ENCODE measurements at places on chromosomes 1 and 21.
A peak's percentile ranks its signal among the peaks of the same experiment; 100 is the strongest.

DNA sequence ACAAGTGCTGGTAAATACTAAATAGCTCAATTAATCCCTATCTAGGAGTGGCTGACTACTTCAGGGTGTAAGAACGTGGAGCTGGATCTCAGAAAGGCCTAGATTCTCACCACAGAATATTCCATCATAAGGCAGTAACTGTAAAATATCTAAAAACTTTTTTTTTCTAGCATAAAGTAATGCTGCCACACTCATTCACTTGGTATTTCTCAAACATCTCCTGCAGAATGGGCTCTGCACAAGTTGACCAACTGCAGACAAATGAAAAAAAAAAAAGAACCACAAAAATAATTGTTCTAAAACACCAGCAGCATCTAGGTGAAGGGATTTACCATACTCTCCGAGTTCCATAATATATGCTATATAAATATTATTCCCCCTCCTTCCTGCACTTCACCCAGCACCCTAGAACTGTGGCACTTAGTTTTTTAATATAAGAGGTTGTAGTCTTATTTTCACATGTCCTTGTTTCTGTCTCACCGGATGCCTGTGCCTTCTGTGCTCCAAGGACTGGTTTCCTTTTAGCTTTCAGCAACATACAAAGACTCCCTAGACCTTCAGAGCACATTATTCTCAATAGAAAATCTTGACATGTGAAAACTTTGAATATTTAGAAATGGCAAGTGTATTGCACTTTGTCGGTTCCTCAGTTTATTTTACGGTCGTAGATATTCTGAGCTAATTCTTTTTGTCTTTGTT is 8.9 kb downstream of the VSIG8 start:
- no peak for DNase-seq

- no peak for DNase-seq
These were observed 86.6 kb upstream of the DPH5 start for GRCh38 chr1:101112051-101112780.

GRCh38 chr1:58805716-58806571 is 22.1 kb upstream of the JUN start:
- no peak for DNase-seq

GRCh38 chr1:219223496-219223895 is 49.8 kb downstream of the LYPLAL1 start:
- no peak for DNase-seq

DNA sequence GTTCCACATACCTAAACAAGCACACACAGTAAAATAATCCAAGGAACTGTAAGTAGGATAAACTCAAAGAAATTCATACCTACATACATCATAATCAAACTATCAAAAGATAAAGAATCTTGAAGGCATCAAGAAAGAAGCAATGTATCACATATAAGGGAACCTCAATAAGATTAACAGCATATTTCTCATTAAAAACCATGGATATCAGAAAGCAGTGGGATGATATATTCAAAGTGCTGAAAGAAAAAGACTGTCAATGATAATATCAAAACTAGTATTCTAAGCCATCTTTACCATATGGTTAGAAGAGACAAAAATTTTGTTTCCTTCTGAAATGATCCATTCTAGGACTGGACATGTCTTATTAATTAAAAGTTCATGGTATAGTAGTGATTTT is 37.1 kb upstream of the ADAM30 start:
- no peak for DNase-seq

- DNase-seq = no peak
These were observed 271.6 kb upstream of the KAZN start for GRCh38 chr1:14326857-14327256.

- no peak for DNase-seq
These were observed 103.0 kb downstream of the KCNJ15 start for GRCh38 chr21:38359835-38360234.

GRCh38 chr1:110086961-110087360 is 16.5 kb upstream of the ALX3 start:
- no peak for DNase-seq

GRCh38 chr21:42081138-42081537 is 10.0 kb downstream of the UMODL1 start:
- no peak for DNase-seq

- no peak for DNase-seq
These were observed 137.6 kb downstream of the ZMYM4 start for GRCh38 chr1:35406103-35406502.

- no peak for DNase-seq
These were observed 34.1 kb downstream of the SOAT1 start for GRCh38 chr1:179327679-179328078.

DNA sequence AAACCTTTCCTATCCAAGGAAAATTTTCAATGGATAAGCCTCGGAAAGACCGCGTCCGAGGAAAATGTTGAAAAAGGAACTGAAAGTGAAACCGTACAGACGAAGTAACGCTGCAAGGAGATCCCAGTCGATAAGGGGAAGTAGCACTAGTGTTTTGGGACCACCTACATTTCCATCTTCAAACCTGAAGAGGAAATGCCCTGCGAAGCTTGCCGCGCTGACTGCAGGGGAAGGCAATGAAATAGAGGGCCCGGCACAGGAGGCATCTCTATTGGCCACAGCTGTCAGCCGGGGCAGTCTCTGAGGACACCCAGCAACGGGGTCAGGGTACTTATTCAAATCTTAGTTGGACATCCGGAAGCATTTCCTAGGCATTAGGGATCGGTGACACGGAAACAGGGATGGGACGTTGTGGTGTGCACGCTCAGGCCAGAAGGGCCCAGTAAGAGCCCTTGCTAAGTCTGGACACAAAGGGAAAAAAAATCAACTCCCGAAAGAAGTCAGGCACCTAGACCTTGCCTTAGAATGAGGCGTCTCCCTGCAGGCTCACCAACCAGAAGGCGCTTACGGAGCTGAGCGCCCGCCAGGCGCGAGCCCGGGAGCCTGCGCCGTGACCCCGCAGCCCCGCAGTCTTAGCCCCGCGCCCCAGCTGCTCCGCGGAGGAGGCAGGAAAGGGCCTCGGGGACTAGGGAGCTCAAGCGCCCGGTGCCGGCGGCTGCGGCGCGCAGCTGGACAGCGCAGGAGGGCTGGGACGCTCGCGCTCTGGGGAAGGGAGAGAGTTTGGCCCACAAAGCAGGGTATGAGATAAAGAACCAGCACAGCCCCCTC is 655 bp downstream of the USF1 start:
- DNase-seq = peak; percentile 56

- DNase-seq = no peak
These were observed 32.6 kb downstream of the GIPC2 start for GRCh38 chr1:78078358-78078757.

- DNase-seq = no peak
These were observed 7.4 kb upstream of the IRF2BP2 start for GRCh38 chr1:234617131-234617985.

GRCh38 chr1:30971496-30971895 is 62.9 kb upstream of the SDC3 start:
- DNase-seq = no peak

DNA sequence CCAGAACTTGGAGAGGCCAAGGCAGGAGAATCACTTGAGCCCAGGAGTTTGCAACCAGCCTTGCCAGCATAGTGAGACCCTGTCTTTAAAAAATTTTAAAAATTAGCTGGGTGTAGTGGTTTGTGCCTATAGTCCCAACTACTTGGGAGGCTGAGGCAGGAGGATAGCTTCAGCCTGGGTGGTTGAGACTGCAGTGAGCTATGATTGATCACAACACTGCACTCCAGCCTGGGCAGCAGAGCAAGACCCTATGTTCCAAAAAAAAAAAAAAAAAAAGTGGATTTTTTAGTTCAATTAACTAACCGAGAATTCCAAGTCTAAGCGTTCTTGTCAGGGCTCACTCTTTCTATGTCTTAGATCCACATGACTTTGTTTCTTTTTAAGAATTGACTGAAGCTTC is 130.3 kb upstream of the NRIP1 start:
- DNase-seq = no peak

DNA sequence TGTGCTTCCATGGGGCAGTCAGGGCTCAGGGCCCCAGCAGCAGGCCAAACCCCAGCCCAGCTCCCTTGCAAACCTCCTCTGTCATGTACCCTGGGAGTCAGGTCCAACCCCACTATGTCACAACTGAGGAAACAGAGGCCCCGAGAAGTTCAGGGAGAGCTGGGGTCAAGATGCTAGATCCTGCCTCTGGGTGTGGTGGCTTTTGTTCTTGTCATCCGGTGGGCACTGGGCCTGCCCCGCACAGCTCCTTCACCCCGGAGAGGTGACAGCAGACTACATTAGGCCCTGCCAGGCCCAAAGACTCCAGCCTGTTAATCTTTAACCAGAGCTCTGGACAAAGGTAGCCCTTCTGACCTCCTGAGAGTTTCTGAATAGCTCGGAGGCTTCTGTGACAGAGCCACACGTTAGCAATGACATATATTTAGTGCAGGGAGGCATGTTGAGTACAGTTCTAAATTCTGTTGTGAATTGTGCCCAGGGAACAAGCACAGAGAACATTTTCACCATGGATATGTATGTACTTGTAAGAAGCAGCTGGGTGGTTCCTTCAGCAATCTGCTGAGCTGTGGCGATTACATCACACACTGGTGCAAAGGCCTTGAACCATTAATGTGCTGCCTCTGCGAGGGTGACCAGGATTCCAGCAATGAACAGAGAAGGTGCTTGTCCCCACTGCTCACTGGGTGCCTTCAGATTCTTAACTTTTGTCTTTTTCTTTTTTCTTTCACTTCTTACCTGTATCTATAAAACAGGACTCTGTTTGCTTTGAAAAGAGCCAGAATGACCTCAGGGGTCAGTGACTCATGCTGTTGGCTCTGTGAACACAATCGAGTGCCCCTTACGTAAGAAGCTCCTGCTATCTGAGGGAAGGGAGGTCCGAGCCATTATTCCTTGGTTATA is 102.8 kb downstream of the RHOU start:
- peak; percentile 39 for DNase-seq

Measured in BE2C (cell line).